Gastroesophageal sphincter (tissue), 4 donors: ENCODE measurements at places on chromosomes 3 and 15. TPM values are rescaled to one million over a fixed set of nuclear protein-coding genes. Genes with fewer than 3 reads are reported as not detected.

GRCh38 chr15:40163657-40164416 is 3.0 kb downstream of the BUB1B start:
- no peak for ATAC-seq

- ATAC-seq: no peak
Measured at GRCh38 chr3:21914451-21914850, 163.4 kb upstream of the ZNF385D start.

DNA sequence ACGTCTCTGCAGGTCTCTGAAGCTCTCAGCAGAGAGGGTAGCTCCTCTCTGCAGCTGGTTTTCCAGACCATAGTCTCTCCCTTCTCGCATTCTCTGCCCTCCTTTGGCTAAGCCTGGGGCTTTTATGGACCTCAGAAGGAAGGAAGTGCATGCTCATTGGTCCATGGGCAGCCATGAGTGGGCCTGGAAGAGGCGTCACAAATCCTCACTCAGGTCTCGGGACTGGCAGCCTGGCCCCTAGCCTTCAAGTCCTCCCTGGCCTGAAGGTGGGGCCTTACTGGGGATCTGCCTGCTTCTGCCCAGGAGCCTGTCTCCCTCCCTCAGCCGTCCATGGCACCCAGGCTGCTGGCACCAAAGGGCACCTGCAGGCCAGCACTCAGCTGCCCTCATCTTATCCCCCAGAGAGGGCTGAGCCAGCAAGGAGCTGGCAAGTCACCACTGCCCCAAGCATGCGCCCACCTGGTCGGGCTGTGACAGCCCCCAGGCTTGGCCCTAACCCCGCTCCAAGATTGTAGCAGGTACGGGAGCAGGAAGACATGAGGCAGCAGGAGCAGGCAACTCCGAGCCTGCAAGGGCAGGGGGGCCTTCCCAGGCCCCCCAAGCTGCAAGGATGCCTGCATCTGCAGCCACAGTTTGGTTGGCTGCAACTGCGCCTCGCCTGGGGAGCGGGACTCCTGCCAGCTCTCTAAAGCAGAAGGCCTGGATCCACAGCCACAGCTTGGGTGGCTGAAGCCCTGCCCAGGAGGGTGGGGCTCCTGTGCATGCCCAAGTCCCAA is 37.4 kb downstream of the GHSR start:
- no peak for ATAC-seq

The WNT5A gene
- 3.1 TPM for total RNA-seq

The WDR93 gene
- total RNA-seq: not detected

The ATP13A4 gene
- 0.13 TPM for total RNA-seq

The MLF1 gene
- total RNA-seq: 21.2 TPM
